ENCODE measurements at places on chromosomes 12 and 14. TPM values are rescaled to one million over a fixed set of nuclear protein-coding genes. Genes with fewer than 3 reads are reported as not detected.

- H3K36me3 ChIP-seq, result peaks cover 25% of the 10 kb centered on the region
- H3K4me1 ChIP-seq, result no peaks in the 10 kb centered on the region
- no peak overlapping the region for H3K4me3 ChIP-seq
These were observed 250.5 kb upstream of the FKBP4 start for GRCh38 chr12:2544230-2544629.

- H3K4me3 ChIP-seq, result no peak overlapping the region
- H3K36me3 ChIP-seq, result no peaks in the 10 kb centered on the region
- H3K27ac ChIP-seq, result no peak overlapping the region
- H3K4me1 ChIP-seq, result no peaks in the 10 kb centered on the region
These were observed 858.2 kb upstream of the FLRT2 start for GRCh38 chr14:84671776-84672175.

GRCh38 chr14:46571970-46572369 lies 79.6 kb downstream of the RPL10L start:
- H3K36me3 ChIP-seq, result no peaks in the 10 kb centered on the region
- no peak for DNase-seq
- H3K4me3 ChIP-seq, result no peak overlapping the region
- no peaks in the 10 kb centered on the region for H3K4me1 ChIP-seq
- H3K27ac ChIP-seq, result no peak overlapping the region

- H3K36me3 ChIP-seq, result peaks cover 6% of the 10 kb centered on the region
- no peaks in the 10 kb centered on the region for H3K27me3 ChIP-seq
- no peak for DNase-seq
- peak overlapping the region; percentile 78 for H3K4me3 ChIP-seq
- no peaks in the 10 kb centered on the region for H3K4me1 ChIP-seq
These were observed 1.1 kb upstream of the PPP1R13B start for GRCh38 chr14:103848175-103849077.

- H3K36me3 ChIP-seq, result no peaks in the 10 kb centered on the region
- no peak for DNase-seq
- H3K27ac ChIP-seq, result no peak overlapping the region
- H3K4me1 ChIP-seq, result no peaks in the 10 kb centered on the region
- no peak overlapping the region for H3K4me3 ChIP-seq
These were observed 19.7 kb downstream of the VDR start for GRCh38 chr12:47885012-47885501.

DNA sequence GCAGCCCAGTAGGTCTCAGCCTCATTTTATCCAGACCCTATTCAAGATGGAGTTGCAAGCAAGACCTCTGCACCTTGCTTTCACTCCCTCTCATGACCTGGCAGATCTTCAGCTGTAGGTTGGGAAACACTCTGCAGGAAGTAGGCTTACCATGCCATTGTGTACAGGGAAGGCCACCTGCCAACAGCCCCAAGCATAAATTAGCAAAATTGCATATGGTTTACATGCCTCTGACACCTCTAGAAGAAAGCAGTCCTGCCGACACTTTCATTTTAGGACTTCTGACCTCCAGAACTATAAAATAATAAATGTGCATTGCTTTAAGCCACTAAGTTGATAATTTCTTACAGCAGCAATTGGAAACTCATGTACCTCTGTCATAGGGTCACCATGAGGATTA lies 96.9 kb downstream of the SLC15A4 start:
- no peak overlapping the region for H3K27ac ChIP-seq
- H3K36me3 ChIP-seq, result no peaks in the 10 kb centered on the region
- H3K4me3 ChIP-seq, result no peak overlapping the region

Gene ARHGAP9
- 4.2 TPM for total RNA-seq

- H3K4me1 ChIP-seq, result no peaks in the 10 kb centered on the region
- no peaks in the 10 kb centered on the region for H3K27me3 ChIP-seq
- no peaks in the 10 kb centered on the region for H3K36me3 ChIP-seq
- no peak for DNase-seq
- H3K4me3 ChIP-seq, result no peak overlapping the region
These were observed 2.4 kb upstream of the ADCY4 start for GRCh38 chr14:24337144-24337823.

DNA sequence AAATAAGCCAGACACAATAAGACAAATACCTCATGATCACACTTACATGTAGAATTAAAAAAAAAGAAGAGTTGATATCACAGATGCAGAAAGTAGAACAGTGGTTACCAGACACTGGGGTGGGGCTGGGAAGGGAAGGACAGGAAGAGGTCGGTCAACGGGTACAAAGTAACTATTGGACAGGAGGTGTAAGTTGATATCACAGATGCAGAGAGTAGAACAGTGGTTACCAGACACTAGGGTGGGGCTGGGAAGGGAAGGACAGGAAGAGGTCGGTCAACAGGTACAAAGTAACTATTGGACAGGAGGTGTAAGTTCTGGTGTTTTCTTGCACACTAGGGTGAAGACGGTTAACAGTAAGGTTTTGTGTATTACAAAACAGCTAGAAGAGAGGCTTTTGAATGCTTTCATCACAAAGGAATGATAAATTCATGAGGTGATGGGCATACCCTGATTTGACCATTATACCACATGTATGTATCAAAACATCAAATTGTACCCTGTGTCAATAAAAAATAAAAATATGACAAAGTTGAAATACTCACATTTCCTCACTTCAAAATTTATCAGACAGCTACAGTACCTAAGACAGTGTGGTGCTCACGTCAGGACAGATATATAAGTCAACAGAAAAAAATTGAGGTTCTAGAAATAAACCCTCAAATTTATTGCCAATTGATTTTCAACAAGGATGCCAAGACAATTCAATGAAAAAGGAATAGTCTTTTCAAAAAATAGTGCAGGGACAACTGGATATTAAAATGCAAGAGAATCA lies 32.8 kb downstream of the GALC start:
- no peak for DNase-seq
- H3K27ac ChIP-seq, result no peak overlapping the region
- H3K27me3 ChIP-seq, result no peaks in the 10 kb centered on the region
- H3K36me3 ChIP-seq, result peaks cover 22% of the 10 kb centered on the region

DNA sequence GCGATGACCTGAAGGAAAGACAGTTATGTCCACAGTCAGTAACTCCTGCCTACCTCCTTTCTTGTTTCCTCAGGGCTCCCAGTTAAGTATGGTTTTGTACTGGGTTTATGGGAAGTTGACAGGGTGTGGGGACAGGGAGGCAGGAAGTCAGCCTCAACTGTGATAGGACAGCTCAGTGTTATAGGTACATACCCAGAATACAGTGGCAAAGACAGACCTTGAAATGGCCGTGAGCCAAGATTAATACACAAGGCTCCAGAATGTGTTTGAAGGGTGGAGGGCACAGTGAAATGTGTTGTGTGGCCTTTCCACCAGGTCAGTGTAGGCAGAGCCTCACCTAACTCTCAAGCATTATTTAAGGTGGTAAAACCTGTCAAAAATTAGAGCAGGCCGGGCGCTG lies 4.6 kb upstream of the BIN2 start:
- no peak overlapping the region for H3K4me3 ChIP-seq
- no peak overlapping the region for H3K27ac ChIP-seq
- no peaks in the 10 kb centered on the region for H3K4me1 ChIP-seq

DNA sequence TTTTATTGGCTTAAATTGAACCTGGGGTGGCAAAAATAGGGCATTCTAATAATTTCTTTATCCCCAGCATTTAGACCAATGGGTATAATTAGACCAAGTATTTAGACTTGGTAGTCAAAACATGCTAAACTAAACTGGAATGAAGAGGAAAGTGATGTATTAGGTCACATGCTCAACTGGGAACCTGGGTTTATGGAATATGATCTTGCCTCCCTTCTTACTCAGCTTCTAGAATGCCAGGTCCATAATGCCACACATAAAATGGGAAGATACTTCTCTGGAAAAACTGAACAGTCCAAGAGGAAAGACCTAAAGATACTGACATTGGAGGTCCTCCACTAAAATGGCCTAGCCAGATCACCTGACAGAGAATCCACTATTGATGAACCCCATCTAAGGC lies 6.2 kb upstream of the BIN2 start:
- H3K27me3 ChIP-seq, result no peaks in the 10 kb centered on the region
- H3K4me3 ChIP-seq, result no peak overlapping the region
- DNase-seq, result no peak
- no peaks in the 10 kb centered on the region for H3K4me1 ChIP-seq
- H3K27ac ChIP-seq, result no peak overlapping the region

Gene CLEC2A
- total RNA-seq, result not detected

DNA sequence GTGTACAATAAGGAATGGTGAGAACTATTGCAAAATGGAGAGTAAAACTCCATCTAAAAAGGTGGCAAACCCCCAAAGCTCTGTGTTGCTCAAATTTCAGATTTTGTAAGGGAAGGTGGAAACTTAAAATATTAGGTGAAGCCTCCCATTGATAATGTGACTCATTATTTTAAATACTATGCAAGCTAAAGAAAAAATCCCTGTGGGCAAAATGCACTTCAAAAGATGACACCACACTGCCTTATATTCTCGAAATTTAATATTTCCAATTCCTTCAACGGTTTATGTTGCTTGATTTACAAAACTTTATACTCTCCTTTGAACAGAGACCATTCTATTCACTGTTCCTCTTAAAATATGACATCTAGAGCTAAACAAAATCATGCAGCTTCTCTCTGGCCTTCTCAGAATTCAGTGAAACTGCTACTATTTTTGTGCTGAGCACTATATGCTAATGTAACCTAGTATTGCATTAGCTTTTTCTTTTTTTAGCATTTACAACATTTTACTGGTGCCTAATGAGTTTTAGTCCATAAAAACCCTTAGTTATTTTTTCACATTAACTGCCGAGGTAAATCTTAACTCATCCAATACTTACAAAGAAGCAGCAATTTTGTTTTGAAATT lies 297.7 kb downstream of the SYT1 start:
- no peaks in the 10 kb centered on the region for H3K27me3 ChIP-seq
- H3K27ac ChIP-seq, result no peak overlapping the region
- H3K4me1 ChIP-seq, result no peaks in the 10 kb centered on the region
- no peaks in the 10 kb centered on the region for H3K36me3 ChIP-seq

DNA sequence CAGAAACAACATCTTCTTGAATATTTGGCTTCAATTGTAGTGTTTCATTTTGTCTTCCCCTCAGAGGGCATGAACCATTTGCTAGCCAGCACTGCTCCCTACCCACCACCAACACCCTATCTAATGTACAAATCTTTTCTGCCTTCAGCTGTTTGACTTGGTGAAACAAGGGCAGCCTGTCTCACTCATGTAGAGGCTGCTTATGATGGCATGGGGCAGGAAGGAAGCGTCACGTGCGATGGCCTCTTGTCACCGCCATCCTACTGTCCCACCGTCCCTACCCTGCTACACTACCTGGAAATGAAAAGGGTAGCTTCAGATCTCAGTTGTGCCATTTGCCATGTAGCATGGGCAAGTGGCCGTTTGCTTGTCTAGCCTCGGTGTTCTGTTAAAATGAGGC lies 29.9 kb upstream of the LRTM2 start:
- no peak overlapping the region for H3K4me3 ChIP-seq
- no peak for DNase-seq
- H3K4me1 ChIP-seq, result no peaks in the 10 kb centered on the region
- no peaks in the 10 kb centered on the region for H3K27me3 ChIP-seq
- H3K36me3 ChIP-seq, result peaks cover 24% of the 10 kb centered on the region

Gene GUCY2C
- total RNA-seq, result not detected

GRCh38 chr14:60777856-60778578 lies 43.5 kb downstream of the MNAT1 start:
- no peaks in the 10 kb centered on the region for H3K36me3 ChIP-seq
- H3K27me3 ChIP-seq, result no peaks in the 10 kb centered on the region
- no peak overlapping the region for H3K4me3 ChIP-seq
- no peak overlapping the region for H3K27ac ChIP-seq
- no peak for DNase-seq

DNA sequence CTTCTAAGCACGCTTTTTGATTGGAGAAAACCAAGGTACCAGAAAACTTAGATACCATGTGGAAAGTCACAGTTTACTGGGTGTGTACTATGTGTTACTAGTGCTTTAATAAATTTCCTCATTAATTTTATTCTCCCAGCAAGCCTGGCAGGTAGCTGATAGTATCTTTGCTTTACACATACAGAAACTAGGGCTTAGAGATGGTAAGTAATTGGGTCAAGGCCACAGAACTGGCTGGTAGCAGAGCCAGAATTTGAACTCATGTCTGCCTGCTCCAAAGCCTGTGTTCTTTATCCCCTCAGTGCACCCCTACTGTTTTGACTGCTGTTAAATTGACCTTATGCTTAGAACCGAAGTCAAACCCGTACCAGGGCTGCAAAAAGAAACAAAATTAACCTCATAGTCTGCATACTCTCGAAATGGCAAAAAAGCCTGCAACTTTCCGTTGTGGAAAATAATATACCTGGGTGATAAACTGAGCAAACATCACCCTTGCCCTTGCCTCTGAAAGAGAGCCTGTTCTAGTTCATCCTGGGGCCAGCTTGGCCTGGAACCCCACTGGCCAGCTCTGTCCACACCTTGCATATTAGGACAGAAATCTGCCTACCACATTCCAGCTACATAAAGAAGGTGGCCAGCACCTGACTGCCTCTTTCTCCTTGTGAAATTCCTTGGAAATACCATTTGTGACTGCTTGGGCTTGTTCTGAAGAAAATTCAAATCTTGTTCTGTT lies 118.9 kb downstream of the ETV6 start:
- no peak for DNase-seq
- no peak overlapping the region for H3K27ac ChIP-seq
- H3K4me1 ChIP-seq, result peaks cover 44% of the 10 kb centered on the region
- H3K27me3 ChIP-seq, result no peaks in the 10 kb centered on the region
- H3K36me3 ChIP-seq, result no peaks in the 10 kb centered on the region

Gene NOS1
- 0.67 TPM for total RNA-seq

DNA sequence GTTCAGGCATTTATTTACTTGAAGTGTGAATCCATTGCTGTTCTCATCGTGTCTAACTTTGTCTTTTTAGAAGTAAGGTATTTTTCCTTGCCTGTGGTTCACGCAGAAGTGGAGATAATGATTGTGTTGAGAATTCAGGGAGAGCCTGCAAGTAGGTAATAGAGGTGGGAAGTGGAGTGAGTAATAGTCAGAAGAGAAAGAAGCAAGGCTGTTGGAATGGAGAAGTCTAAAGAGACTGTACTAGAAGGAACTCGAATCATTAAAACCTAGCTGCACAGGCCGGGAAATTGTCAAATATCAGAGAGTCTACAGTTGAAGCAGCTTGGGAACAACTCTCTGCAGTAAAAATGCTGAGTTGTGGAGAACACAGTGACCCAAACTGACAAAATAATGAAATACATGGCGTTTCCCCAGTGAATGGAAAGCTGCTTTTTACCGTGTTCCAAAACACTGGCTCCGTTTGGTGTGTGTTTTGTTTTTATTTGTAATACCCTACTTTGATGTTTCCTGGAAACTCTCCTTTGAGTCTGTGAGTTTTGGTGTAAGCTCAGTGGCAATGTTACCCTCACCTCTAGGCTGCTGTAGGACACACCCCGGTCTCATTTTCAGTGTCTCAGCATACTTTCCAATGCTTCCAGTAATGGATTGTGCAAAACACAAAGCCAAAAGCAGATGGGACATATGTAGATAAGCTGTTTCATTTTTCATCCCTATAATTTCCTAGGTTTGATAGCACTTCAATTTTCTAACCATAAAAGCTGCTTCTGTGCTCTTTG lies 146.6 kb downstream of the CRADD start:
- DNase-seq, result no peak
- H3K27ac ChIP-seq, result peak overlapping the region; percentile 40
- no peaks in the 10 kb centered on the region for H3K36me3 ChIP-seq
- no peak overlapping the region for H3K4me3 ChIP-seq
- H3K27me3 ChIP-seq, result no peaks in the 10 kb centered on the region

Data from right atrium auricular region (tissue), 2 donors.